Lung (tissue), 17 donors: ENCODE measurements at places on chromosomes 1 and 21.
A peak's percentile ranks its signal among the peaks of the same experiment; 100 is the strongest.

DNA sequence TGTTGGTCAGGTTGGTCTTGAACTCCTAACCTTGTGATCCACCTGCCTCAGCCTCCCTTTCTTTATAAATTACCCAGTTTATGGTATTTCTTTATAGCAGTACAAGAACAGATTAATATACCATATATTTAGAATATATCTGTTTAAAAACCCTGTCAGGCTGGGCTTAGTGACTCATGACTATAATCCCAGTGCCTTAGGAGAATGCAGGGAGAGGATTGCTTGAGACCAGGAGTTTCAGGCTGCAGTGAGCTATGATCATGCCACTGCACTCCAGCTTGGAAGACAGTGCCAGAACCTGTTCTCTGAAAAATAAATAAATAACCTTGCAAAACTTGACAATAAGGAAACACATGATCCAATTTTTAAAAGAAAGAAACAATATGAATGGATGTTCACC lies 43.9 kb downstream of the ZNF684 start:
- DNase-seq, result no peak

DNA sequence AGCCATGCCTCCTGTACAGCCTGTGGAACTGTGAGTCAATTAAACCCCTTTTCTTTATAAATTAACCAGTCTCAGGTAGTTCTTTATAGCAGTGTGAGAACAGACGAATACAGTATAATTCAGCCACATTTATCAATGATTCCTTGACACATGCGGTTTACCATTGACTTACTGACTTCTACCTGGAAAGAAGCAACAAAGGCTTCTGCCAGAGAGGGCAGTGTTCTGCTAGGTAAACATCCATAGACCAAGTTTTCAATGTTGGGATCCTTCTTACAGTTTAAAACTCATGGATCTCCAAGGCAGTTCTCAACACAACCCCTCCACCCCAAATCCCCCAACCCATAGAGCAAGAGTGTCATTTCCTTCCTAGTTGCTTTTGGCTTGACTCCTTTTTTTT lies 150.6 kb downstream of the ZNF648 start:
- no peak for DNase-seq

- peak; percentile 83 for DNase-seq
These were observed 9.1 kb upstream of the GPR61 start for GRCh38 chr1:109530457-109531087.

- no peak for DNase-seq
These were observed 7.0 kb upstream of the TFF1 start for GRCh38 chr21:42373196-42373907.

DNA sequence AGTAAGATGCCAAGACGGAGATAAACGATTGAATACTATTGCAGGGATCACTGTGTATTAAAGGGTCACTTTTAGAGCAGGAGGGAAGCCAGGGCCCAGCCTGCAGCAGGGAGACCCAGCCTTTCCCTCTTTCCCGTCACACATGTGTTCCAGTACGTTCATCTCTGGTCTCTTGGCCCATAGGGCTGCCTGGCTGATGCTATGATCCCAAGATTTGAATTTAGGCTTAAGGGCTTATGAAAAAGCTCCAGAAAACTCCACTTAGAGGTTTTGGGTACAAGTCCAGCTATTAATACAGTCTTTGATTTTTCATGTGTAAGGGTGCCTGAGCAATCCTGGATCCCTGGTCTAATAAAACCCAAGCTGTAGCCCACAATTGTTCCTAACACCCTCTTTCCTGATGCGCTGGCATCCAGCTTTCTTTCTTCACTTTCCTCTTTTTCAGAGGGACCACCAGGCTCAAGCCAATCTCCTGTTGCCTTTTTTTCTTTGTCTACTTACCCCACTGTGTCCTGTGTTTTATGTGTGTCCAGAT lies 359.6 kb upstream of the USP24 start:
- no peak for DNase-seq

- no peak for DNase-seq
These were observed 314.9 kb downstream of the KIF26B start for GRCh38 chr1:245469734-245470133.

- peak; percentile 5 for DNase-seq
These were observed 31.4 kb downstream of the RABGAP1L start for GRCh38 chr1:174190691-174191199.
